Coronary artery (tissue), 2 donors: ENCODE measurements at places on chromosomes 12 and 14.

- DNase-seq: no peak
Observed at GRCh38 chr12:32301216-32301615, 98.1 kb upstream of the FGD4 start.

DNA sequence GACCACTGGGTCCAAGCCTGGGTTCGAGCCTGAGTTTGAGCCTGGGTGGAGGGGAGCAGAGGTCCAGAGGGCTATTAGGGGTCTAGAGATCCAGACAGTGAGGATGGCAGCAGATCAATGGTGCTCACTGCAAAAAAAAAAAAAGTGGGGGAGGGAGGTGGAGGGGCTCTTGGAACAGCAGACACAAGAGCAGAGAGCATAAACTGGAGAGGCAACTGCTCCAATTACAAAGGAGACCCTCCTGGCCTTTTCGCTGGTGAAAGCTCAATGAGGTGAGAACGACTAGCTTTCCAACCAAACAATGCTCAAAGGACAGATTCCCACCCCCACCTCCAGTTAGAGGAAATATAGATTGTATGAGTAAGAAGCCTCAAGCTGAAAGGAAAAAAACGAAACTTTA lies 124.2 kb upstream of the TSPAN8 start:
- DNase-seq: no peak

DNA sequence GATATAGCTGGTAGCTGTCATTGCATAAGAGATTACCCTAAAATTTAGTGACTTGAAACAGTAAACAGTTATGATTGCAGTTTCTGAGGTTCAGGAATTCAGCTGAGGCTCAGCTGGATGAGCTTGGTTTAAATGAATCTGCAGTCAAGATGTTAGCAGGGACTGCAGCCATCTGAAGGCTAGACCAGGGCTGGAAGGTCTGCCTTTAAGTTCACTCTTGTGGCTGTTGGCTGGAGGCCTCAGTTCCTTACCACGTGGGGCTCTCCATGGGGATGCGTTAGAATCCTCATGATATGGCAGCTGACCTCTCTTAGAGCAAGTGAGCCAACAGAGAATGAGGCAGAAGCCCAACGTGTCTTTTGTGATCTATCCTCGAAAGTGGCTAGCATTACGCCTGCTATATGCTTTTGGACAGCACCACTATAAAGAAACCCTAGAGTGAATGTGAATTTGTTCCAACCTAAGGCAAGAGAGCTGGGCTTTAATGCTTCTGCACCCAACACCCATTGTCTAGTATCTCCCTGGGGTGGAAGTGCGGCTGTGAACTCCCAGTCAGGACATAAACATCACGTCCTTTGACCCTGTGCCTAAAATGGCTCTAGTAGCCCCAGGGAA lies 26.0 kb downstream of the HSPB8 start:
- DNase-seq: peak; percentile 57

DNA sequence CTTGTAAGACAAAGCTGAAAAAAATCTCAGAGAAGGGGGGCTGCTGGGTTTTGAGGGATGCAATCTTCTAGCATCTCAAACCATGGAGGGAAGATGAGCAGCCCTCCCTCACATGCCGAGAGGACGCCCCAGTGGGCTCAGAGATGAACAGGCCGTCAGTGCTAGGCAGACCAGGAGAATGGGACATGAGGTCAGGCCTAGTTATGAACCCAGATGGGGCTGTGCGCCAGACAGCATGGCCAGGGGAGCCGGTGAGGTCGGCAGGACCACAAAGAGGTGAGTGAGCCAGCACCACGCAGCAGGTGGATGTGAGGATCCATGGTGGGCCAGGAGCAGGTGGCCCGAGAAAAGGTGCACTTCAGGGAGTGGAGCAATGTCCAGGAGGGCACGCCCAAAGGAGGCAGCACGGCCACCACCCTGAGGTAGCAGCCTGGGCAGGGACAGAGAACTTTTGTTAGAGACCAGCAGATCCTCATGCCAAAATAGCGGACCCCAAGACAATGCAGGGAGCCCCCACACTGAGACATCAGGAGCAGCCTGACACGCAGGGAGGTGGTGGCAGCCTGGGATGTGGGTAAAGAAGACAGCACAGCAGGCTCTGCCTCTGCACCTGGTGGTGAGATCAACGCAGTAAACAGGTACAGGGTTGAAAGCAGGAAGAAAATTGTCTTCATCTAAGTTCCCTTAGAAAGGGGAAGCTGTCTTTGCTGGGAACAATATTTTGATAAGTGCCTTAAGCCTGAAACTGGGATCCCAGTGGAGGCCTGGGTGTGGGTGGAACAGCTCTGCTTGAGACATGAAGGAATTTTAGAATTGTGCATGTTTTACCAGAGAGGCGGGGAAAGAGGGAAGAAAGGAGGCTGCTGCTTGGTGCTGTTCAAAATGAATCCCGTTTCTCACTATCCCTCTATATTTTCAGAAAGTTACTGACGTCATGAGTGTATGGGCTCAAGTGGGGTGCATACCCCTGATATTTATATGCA lies 17.8 kb upstream of the MCRS1 start:
- DNase-seq: no peak

- no peak for DNase-seq
Observed at GRCh38 chr12:64530566-64530965, 78.6 kb downstream of the TBK1 start.

- DNase-seq: no peak
Observed at GRCh38 chr12:97375310-97375709, 87.3 kb upstream of the RMST start.

DNA sequence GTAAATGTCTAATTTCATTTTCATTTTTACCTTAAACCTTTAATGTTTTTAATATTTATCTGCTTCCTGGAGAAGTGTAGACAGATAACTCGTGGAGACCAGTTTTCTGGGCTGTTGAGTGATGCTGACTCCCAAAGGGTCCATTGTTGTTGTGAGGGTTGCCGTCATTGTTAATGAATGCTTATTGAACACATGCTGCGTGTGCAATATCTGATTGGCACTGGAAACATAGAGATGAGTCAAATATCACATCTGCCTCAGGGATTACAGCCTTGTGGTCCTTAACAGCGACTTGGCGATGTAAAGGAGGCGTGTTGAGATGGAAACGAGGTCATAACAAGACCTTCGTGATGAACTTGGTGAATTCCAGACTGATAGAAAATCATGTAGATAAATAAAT lies 85.9 kb downstream of the FBXW8 start:
- DNase-seq: no peak

GRCh38 chr14:21924479-21924878 lies 250.9 kb upstream of the OR4E1 start:
- DNase-seq: no peak

GRCh38 chr12:78887444-78887843 lies 22.9 kb downstream of the SYT1 start:
- DNase-seq: no peak

DNA sequence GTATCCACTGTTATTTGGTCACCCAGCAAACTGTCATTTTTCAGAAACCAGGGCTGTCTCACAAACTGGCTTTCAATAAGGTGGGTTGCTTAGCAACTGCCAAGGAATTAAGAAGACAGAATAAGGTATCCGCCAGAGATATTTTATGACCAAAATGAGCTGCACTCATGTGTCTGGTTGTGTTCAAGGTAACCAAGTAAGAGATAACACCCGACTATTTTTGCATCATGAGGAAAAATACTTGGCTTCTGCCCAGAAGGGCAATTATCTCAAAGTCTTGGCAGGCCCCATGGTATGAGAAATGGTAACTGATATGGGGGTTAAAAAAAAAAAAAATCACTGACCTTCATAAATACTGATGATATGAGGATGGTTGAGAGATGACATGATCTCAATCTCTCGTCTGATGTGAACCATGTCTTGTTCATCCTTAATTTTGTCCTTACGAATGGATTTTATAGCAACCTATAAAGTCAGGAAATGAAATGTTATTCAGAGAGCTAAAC lies 32.6 kb downstream of the NUAK1 start:
- DNase-seq: no peak

DNA sequence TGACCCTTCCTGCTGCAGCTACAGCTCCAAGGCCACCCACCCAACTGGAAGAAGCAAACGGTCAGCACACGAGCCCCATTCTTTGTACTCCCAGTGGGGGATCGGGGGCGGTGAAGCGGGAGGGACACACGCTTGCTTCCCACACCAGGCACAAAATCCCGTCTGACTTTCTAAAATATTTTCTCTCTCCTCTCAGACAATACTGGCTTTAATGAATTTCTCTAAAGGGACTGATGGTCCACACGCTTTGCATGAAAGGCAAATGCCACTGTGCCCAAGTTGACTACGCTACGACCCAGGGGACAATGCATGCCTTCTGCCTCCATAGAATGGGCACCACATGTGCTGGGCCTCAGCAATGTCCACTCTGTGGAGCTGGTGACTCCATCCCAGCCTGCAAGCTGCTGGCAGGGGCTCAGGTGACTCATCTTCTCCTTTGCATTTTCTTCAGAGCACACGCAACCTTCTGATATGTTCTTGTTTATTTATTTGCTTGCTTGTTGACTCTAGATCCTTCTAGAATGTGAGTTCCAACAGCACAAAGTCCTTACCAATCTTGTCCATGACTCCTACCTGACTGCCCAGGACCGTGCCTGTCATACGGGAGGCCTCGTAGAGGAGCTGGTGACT lies 15.6 kb downstream of the SYNE3 start:
- no peak for DNase-seq

GRCh38 chr14:51188566-51189185 lies 51.4 kb upstream of the TMX1 start:
- no peak for DNase-seq

DNA sequence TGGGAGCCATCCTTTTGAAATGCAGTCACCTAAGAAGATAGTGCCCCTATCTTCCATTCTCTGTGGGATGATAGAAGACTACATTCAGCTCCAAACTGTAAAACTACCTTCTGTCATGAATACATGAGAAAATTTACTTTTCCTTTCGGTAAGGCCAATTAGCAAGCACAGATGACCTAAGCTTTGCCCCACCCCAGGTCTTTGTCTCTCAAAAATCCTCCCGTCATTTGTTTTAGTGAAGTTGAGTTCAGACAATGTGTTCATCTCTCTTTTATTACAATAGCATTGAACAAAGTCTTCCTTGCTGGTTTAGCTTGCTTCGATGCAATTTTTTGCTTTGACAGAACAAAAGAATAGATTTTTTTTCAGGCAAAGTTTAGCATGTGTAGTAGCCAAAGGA lies 18.2 kb upstream of the FSCB start:
- no peak for DNase-seq

DNA sequence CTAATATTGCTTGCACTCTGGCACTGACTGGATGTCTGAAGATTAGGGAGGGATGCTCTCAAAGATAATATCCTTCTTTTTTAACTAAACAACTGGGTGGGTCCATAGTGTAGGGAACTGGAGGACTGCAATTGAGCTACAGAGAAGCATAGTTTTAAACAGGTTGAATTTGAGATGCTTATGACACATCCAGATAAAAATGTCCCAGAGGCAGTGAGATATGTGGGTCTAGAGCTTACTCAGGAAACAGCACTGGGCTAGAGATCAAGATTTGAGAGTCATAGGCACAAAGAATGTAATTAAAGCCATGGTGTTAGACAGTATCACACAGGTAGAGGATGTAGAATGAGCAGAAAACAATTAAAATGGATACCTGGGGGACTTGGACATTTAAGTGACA lies 198.4 kb downstream of the NELL2 start:
- DNase-seq: no peak

- DNase-seq: peak; percentile 52
Observed at GRCh38 chr12:34395056-34396005, 373.0 kb downstream of the ALG10 start.

GRCh38 chr14:90458536-90458935 lies 61.7 kb downstream of the CALM1 start:
- no peak for DNase-seq
